ENCODE measurements at places on chromosomes 2 and 18. TPM values are rescaled to one million over a fixed set of nuclear protein-coding genes. Genes with fewer than 3 reads are reported as not detected.

LCT gene
- total RNA-seq, result not detected

AFG3L2 gene
- 39.3 TPM for total RNA-seq

OR6B2 gene
- not detected for total RNA-seq

GLI2 gene
- 11.3 TPM for total RNA-seq

SERPINB4 gene
- total RNA-seq, result 0.14 TPM

ALLC gene
- total RNA-seq, result not detected

GALR1 gene
- not detected for total RNA-seq

NAT8 gene
- not detected for total RNA-seq

ABCG5 gene
- not detected for total RNA-seq

VWC2L gene
- not detected for total RNA-seq

WNT10A gene
- total RNA-seq, result not detected

LPIN1 gene
- total RNA-seq, result 53.5 TPM

ASB18 gene
- not detected for total RNA-seq

ADD2 gene
- total RNA-seq, result 0.37 TPM
